ENCODE measurements at places on chromosomes 5 and 9.

- DNase-seq = no peak
Measured at GRCh38 chr5:34496701-34497469, 159.2 kb upstream of the RAI14 start.

DNA sequence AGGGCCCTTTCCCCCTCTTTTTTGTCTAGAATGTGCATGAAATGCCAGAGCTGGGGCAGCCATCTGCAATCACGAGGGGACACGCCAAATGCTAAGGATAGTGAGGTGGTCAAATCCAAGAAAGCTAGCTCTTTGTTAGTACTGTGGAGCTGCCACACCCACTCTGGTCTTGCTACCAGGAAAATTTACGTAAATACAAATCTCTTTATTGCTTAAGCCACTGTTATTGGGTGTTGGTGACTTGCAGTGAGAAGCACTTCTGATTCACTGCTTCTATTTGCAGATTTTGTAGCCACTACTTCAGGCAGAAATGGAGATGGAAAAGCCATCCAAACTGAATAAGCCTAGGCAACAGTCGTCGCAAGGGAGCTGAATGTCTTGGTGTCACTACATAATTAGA is 25.6 kb upstream of the SUSD1 start:
- no peak for DNase-seq

DNA sequence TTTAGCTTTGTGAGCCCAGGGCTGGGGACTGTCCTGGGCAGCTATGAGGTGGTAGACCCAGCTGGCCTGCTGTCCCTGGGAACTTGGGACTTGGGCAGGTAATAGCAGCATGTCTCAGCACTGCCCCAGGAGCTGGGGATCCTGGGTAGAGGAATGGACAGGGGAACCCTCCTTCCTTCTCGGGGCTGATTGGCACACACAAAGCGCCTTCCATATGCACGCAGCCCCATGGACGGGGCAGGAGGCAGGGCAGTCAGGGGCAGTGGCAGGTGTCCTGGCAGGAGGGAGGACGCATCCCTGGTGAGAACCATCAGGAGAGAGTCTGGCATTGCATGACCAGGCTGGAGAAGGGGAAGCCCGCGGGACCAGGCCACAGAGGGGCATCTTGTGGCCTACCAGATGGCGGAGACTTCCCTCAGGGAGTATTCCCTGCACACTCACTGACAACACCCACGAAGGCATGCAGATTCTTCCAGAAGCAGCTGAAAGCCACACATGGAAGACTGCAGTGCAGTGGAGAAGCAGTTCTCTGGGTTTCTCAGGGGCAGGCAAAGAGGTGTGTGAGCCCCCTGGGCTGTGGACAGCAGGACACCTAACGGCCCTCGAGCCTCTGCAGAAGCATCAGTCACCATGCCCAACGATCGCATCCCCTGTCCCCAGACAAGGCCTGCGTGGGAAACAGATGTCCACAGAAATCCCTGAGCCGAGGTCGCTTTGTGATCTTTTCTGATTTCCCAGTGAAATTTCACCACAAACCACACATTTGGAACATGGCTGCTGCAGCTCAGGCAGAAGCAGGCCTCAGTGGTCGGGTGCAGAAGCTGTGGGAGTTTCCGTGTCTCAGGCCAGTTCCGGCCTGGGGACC is 7.0 kb upstream of the NKD2 start:
- peak; percentile 52 for DNase-seq

- no peak for DNase-seq
Measured at GRCh38 chr5:570446-570845, 41.7 kb upstream of the CEP72 start.

DNA sequence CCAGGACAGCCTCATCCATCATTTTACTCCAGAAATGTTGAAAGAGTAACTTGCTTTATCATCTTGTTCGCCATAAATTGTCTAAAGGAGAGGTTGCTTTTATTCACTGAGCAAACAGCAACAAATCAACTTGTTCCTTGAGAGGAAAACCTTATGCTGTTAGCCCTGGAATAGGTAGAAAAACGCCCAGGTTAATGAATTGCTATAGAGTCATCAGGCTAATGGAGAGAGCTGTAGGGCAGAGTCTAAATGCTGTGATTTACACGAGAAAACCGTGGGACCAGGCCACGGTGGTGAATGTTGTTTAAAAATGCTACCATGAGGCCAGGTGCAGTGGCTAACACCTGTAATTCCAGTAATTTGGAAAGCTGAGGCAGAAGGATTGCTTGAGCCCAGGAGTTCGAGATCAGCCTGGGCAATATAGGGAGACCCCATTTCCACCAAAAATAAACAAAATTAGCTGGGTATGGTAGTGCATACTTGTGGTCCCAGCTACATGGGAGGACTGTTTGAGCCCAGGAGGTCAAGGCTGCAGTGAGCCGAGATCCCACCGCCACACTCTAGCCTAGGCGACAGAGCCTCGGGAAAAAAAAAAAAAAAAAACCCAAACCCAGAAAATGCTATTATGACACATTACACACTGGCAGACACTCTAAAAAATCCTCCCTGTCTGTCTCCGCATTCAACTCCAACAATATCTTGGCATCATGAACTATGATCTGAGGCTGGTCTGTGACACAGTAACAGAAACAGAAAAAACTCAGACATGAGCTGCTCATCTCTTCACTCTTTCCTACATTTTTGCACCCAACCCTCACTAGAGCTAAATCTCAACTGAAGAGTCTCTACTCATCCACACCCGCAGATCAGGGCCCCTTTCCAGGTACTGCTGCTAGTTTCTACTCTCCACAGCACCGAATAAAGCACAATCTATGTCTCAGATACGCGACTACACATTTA is 118.6 kb upstream of the RETREG1 start:
- no peak for DNase-seq

DNA sequence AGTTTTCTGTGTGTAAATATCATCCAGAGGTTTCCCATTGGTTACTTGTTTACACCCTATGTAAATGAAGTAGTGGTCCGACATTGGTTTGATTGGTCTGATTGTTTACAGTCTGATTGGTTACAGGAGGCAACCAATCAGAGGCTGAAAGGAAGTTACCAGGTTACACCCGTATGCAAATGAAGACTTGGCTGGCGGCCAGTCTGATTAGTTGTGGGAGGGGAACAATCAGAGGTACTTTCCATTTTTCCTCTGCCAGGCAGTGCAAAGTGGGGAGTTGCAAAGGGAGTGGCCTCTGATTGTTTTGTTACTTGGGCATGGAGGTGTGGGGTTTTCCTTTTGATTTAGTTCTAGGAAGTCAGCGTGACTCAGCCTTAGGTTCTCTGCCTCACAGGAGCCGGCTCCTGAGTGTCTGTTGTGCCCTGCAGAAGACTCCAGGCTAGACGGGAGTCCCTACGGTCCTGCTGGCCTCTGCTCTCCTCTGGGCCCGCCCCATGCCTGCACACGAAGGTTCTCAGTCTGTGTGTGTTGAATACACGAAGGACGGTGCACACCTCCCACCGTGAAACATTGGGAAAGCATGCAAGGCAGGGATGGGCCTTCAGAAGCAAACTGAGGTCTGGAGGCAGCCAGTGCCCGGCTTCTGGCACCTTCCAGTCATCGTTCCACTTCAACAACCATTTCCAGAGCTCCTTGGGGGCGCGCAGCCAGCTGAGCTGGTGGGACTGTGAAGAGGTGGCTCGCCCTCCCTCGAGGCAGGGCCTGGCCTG is 42.9 kb downstream of the OLFM1 start:
- DNase-seq = peak; percentile 57

- DNase-seq = no peak
Measured at GRCh38 chr9:95874303-95874988, 1.0 kb upstream of the ERCC6L2 start.

DNA sequence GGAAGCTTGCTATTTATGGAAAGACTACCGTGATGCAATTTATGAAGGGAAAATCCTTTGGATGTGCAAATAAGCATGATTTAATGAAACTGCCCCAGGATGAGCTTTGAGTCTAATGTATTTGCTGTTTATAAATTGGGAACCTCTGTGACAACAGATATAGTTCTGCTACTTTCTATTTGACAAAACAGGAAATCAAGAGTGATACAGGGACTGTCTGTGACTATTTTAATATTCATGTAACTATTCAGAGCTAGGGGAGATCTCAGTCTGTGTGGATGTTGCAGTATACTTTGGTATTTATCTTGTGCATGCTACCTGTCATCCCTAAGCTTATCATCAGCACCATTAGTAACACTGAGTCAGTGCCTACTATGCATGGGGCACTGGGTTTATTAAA is 132.1 kb downstream of the PDZD2 start:
- DNase-seq = no peak

- no peak for DNase-seq
Measured at GRCh38 chr5:171848006-171848405, 62.4 kb downstream of the SMIM23 start.

DNA sequence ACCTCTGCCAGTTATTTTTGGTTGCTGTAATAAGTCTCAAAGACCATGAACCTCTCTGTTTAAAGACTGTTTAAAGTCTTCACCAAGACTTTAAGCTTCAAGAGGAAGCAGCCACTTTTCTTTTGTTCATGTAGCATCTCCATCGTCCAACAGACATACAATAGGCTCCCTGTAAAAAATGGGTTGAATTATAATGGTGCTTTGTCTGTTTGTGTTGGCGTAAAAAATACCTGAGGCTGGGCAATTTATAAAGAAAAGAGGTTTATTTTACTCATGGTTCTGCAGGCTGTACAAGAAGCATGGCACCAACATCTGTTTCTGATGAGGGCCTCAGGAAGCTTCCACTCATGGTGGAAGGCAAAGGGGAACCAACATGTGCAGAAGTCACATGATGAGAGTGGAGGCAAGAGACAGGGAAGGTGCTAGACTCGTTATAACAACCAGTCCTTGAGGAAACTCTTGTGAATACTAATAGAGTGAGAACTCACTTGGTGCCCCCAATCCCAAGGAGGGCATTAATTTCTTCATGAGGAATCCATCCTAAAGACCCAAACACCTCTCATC is 126.3 kb upstream of the RPS23 start:
- DNase-seq = no peak

GRCh38 chr9:37455884-37456647 is 9.2 kb downstream of the ZBTB5 start:
- DNase-seq = no peak

DNA sequence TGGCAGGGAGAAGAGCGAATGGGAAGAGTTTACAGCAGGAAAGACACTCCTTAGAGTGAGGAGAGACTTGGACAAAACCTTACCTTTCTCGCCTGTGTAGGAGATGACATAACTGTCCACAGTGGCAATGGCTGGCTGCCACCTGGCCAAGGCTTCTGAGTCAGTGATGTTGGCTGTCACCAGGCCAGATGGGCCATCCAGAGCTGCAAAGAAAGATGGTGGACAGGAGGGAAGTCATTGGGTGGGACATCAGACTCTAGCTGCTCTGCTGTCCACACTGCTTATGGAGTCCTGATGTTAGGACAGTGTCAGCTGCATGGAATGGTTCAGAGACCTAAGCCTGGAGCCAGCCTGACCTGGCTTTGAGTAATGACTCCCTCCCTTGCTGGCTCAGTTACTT is 79.8 kb downstream of the TNC start:
- DNase-seq = no peak

GRCh38 chr5:115463983-115464382 is 80.6 kb downstream of the FEM1C start:
- no peak for DNase-seq

GRCh38 chr9:437574-438001 is 222.9 kb downstream of the DOCK8 start:
- DNase-seq = no peak

DNA sequence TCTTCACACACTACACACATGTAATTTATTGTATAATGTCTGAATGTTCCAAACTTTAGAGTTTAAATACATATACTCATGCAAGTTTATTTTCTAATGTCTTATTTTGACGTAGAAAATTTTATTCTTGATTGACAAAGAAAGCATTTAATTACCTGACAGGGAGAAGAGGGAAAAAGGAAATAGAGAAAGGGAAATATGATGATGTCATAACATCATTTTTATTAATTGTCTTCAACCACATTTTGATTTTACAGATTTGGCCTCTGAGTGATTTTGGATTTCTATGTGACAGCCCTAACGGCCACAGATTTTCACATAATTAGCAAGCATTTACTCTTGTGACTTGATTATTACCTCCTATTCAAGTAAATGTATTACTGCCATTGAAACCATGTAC is 106.1 kb upstream of the FSTL4 start:
- DNase-seq = no peak

DNA sequence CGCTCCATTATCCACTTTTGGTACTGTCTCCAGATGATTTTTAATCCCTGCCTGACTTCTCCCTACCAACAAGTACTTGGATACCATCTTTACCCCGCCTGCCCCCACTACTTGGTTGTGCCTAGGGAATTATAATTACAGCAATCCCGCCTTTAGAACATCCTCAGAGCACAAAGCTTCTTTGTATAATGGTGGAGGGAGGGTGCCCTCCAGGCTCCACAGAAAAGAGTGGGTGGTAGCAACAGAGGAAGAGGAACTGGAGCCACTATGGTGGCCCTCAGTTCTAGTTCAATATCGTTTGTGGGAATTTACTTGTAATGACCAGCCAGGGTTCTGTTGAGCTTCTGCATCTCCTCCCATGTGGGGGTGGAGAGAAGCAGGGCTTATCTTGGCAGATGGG is 79.0 kb upstream of the RNF38 start:
- no peak for DNase-seq

DNA sequence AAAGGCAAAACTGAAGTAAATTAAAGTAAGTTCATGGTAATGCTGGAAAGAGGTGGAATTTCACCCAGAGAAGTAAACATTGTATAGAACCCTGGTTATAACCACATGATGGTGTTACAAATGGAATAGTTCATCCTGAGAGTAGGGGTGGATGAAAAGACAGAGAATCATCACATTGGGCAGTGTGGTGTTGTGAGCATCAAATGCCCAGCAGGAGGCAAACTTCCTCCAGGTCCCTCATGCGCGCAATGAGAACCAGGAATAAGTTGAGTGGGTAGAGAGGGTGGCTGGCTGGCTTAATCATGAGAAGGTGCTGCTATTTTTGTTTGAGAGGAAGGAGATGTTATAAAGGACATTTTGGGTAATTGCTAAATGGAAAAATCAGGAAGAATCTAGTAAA is 163.3 kb upstream of the HMHB1 start:
- no peak for DNase-seq

DNA sequence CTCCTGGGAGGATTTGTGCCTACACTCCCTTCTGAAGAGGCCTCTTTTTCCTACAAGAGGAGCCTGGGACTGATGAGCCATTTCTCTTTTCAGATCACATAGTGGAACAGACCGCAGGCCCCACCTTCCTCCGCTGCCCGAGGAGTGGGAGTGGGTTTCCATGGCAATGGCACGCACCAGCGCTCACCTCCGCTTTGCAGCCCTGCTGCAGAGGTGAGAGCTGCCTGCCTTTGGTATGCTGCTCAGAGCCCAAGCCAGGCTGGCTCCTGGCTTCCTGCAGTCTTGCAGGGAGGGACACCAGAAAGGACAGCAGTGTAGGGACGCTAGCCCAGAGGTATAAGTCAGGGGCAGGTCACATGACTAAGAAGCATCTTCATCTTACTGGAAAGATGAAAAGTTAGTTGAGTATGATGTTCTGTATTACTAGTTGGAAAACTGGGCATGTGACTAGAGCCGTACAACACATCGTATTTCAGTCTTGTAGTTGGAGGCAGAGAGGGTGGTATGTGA is 12.4 kb downstream of the PTTG1 start:
- DNase-seq = no peak

DNA sequence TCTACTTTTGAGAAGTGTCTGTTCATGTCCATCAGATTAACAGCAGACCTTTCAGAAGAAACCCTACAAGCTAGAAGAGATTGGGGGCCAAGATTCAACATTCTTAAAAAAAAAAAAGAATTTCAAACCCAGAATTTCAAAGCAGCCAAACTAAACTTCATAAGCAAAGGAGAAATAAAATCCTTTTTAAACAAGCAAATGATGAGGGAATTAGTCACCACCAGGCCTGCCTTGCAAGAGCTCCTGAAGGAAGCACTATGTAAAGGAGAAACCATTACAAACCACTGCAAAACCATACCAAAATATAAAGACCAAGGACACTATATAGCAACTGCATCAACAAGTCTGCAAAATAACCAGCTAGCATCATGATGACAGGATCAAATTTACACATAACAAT is 124.6 kb upstream of the PDE4D start:
- no peak for DNase-seq

Data from activated CD8-positive, alpha-beta memory T cell treated with anti-CD3 and anti-CD28 coated beads, Interleukin-2, amount 50 U/mL, for 48 hours (primary cell).